Stimulated activated CD8-positive, alpha-beta memory T cell treated with anti-CD3 and anti-CD28 coated beads, Interleukin-7, amount 100 ng/mL, for 4 hours (primary cell): ENCODE measurements at places on chromosomes 3 and 15.

DNA sequence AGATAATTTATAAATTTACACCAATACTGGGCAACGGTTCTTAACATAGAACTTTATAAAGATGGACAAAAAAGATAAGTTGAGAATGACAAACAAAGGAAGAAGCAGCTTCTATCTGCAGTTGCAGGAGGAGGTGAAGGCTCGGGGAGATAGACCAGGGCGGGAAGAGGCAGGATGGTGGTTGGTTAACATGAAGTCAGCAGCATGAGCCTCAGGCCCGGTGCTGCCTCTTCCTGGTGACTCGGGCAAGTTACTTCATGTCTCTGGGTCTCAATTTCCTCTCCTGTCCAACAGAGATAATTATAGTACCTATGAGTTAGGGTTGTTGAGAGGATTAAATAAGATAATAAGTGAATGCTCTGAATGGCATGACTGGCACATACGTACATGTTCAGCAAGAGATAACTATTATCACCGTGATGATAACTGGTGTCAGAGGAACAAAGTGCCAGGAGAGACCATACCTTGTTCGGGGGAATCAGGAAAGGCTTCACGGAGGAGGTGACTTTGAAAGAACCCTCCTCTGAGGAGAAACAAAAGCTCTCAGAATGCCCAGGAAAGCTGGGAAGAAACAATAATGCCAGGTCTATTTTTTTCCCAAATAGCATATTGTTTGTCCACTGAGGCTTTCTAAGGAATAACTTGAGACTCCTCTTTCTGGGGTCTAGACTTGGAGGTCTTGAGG lies 4.4 kb downstream of the PAK6 start:
- DNase-seq, result no peak

GRCh38 chr3:50588759-50589433 lies 19.6 kb downstream of the HEMK1 start:
- DNase-seq, result no peak

GRCh38 chr15:31359702-31360111 lies 33.1 kb downstream of the KLF13 start:
- DNase-seq, result no peak

DNA sequence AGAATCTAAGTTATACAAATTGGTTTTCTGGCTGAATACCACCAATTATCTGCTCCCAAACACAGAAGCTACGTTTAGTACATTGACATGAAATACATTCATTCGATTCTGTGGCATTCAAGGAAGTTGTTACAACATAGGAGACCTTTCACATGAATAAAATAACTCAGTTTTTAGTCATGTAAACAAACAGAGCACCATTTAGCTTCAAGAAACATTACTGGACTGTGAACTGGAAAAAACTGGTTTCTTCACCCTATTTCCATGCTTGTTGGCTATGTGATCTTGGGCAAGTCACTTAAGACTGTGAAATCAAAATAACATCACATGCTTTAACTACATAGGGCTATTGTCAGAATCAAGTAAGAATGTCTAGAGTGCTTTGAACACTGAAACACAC lies 46.2 kb downstream of the NRG4 start:
- no peak for DNase-seq

DNA sequence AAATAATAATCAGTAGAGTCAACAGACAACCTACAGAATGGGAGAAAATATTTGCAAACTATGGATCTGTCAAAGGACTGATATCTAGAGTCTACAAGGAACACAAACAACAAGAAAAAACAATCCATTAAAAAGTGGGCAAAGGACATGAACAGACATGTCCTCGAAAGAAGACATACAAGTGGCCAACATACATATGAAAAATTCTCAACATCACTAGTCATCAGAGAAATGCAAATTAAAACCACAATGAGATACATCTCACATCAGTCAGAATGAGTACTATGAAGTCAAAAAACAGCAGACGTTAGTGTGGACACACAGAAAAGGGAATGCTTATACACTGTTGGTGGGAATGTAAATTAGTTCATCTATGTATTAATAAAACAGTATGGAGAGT lies 33.7 kb downstream of the SLC2A2 start:
- DNase-seq, result no peak

DNA sequence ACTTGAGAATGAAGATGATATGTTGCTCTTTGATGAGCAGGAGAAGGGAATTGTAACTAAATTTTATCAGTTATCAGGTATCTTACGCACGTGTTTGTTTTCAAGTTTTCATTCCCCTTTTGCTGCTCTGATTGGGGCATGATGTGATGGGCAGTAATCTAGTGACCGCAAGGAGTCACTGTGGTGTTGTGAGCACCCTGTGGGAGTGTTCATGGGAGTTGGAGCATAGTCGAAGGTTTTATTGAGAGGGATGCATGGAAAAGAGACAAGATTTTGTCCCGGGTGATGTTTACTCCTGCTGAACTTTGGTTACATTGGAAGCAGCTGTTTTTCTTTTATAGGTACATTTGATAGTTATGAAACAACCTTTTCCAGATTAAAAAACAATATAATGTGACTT lies 2.1 kb downstream of the FAN1 start:
- DNase-seq, result no peak

- DNase-seq, result no peak
Measured at GRCh38 chr15:63913336-63913735, 79.6 kb upstream of the HERC1 start.

GRCh38 chr3:31048143-31048542 lies 153.7 kb upstream of the GADL1 start:
- DNase-seq, result no peak

GRCh38 chr3:15610082-15610759 lies 8.7 kb downstream of the BTD start:
- no peak for DNase-seq

DNA sequence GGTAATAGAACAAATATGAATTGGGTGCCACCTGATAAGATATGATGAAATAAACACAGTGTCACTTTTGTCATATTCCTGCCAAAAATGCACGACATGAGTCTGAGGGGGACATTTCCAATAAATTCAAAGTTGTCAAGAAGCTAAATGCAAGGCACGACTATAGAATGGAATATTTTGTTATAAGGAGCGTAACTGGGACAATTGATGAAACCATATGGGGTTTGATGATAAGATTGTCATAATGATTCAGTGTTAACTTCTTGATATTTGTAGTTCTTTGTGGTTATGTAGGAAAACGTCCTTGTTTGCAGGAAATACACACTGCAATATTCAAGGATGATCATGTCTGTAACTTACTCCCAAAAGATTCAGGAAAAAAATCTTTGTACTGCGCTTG lies 163.3 kb downstream of the MEX3B start:
- DNase-seq, result no peak

GRCh38 chr15:25784876-25785640 lies 78.1 kb downstream of the ATP10A start:
- no peak for DNase-seq

GRCh38 chr3:12294885-12295580 lies 6.2 kb downstream of the PPARG start:
- no peak for DNase-seq

- DNase-seq, result peak; percentile 45
Measured at GRCh38 chr15:34366271-34367065, 528 bp downstream of the LPCAT4 start.

GRCh38 chr3:49668414-49668797 lies 5.7 kb upstream of the APEH start:
- no peak for DNase-seq

DNA sequence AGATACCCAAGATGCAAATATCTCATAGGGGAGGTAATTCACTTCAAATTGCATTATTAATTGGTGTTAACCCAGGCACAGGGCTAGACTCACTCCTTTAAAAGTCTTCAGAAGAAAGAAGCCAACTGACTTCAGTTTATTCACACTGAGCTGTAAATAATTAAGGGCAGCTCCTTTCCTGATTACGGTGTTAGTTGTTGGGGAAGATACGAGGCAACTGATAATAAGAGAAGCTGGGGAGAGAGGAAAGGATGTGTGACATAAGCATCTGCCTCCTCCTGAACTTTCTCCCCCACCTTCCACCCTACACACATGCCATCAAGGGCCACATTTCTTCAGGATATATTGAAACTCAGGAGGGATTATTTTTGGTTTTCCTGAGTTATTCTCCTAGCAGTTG lies 47.5 kb downstream of the ADGRG7 start:
- DNase-seq, result no peak

DNA sequence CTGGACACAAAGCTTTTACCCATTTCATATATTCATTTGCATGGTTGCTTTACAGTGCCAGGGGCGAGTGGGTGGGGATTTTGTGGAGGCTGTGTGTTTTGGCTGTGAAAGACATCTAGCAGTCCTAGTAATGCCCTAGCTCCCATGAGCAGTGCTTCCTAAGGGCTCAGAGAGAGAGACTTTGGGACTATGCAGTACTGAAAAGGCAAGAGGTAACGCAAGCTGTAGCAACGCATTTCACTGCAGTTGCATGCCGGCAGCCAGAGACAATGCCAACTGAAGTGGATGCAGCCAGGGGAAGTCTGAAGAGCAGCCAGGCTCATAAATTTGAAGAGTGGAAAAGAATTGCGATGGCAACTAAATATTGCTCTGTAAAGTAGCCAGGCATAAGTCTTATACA lies 27.4 kb upstream of the ATP10A start:
- DNase-seq, result no peak

GRCh38 chr3:139468399-139468798 lies 7.9 kb downstream of the RBP2 start:
- DNase-seq, result no peak

- DNase-seq, result no peak
Measured at GRCh38 chr3:173066044-173067004, 74.7 kb downstream of the SPATA16 start.

DNA sequence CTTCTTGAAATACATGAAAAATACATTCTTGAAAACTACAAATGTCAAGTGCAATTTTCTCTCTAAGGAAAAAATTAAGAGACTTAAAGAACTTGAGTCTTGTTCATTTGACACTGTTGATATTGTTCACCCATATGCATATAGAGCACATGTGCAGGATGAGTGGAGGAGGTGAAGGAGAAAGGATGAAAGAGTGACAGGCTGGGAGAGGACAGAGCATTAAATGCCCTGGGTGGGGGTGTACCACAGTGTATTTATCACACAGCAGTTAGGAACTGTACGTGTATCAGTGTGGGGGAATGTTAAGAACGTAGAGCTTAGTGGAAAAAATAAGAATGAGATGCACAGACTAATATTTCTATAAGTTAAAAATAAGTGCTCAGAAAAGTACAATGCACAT lies 45.7 kb downstream of the CTDSPL start:
- DNase-seq, result no peak

DNA sequence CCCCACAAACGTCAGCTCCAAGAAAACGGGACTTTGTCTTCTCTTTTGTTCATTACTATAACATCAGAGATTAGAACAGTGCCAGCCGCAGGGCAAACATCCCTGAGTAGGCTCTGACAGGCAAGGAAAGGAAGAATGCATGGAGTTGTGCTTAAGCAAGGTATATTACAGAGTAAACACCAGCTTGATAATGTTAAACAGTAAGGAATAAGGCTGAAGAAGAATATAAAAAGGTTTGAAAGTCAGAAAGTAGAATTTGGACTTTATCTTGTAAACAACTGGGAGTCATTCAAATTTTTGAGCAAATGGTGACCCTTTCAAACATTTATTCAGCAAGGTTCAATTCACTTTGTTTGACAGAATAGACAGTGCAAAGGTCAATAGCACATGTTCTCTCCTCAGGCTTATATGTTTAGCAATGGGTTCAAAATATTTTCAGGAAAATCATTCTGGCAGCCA lies 11.0 kb downstream of the GABPB1 start:
- DNase-seq, result no peak

- DNase-seq, result no peak
Measured at GRCh38 chr3:107208796-107209195, 168.4 kb upstream of the CCDC54 start.

- DNase-seq, result no peak
Measured at GRCh38 chr3:49882166-49882565, 12.5 kb upstream of the CAMKV start.

- DNase-seq, result no peak
Measured at GRCh38 chr15:48798319-48798718, 12.6 kb downstream of the CEP152 start.

DNA sequence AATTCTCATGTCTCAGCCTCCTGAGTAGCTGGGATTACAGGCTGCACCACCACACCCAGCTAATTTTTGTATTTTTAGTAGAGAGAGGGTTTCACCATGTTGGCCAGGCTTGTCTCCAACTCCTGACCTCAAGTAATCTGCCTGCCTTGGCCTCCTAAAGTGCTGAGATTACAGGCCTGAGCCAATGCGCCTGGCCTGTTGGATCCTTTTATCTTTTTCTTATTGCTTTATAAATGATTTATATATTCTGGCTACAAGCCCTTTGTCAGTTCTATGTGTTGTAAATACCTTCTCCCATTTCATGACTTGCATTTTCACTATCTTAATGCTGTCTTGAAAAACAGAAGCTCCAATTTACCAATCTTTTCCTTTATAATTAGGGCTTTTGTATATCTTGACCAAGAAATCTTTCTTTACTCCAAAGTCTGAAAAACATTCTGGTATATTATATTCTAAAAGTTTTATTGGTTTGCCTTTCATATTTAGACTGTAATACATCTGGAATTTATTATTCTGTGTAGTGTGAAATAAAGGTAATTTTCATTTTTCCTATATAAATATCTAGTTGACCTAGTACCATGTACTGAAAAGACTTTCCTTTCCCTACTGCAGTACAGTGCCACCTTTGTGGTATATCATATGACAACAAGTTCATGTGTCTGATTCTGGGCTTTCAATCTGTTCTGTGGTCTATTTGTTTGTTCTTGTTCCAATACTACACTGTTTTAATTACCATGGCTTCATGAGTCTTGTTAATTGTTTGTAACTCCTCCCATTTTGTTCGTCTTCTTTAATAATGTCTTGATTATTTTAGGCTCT lies 52.9 kb upstream of the RNU6-1 start:
- no peak for DNase-seq

DNA sequence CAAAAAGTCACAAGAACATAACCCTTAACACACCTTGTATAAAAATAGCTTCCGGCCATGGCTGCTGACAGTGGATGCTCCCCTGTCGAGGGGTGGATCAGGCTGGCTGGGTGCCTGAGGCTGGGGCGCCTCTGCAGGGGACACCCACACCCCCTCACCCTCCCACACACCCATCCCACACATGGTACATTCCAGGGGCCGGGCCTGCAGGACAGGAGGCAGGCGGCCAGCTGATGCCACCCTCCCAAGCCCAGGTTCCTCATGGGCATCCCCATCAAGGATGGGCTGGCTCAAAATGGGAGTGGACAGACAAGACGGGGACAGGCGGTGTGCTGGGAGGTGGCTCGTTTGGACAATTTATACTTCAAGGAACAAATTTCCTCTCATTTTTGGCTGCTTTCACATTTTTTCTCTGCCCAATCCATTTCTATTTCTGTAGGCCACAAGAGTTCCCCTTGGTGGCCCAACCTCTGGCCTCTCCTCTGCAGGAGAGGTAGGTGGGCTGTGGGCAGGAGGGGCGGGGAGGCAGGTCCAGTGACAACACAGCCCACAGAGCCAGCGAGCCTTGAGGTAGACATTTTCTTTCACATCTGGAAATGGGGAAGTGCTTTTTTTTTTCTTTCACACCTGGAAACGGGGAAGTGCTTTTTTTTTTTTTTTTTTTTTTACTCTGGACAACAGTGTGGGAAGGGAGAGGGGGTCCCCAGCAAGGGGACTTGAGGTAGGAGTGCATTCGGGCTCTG lies 23.3 kb downstream of the RNU5B-1 start:
- no peak for DNase-seq
